ENCODE measurements at places on chromosomes 5 and 9. TPM values are rescaled to one million over a fixed set of nuclear protein-coding genes. Genes with fewer than 3 reads are reported as not detected.

DNA sequence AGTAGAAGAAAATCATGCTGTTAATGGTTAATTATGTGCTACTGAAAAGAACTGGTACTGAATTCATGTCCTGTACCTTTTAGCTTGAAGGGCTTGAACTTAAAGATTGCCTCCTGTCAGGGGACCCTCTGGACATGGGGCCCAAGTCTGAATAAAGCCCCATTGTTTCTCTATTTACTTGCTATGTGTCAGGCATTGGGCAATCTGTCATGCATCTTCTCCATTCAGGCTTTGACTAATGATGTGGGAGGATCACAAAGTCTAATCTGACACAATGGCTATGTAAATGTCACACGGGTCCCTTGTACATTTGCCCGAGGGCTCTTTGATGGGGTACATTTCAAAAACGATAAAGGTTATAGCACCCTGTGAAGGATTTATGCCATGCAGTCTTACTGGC lies 64.0 kb upstream of the TUSC1 start:
- DNase-seq = no peak

- DNase-seq = no peak
Observed at GRCh38 chr5:4905674-4906520, 234.2 kb upstream of the ADAMTS16 start.

DNA sequence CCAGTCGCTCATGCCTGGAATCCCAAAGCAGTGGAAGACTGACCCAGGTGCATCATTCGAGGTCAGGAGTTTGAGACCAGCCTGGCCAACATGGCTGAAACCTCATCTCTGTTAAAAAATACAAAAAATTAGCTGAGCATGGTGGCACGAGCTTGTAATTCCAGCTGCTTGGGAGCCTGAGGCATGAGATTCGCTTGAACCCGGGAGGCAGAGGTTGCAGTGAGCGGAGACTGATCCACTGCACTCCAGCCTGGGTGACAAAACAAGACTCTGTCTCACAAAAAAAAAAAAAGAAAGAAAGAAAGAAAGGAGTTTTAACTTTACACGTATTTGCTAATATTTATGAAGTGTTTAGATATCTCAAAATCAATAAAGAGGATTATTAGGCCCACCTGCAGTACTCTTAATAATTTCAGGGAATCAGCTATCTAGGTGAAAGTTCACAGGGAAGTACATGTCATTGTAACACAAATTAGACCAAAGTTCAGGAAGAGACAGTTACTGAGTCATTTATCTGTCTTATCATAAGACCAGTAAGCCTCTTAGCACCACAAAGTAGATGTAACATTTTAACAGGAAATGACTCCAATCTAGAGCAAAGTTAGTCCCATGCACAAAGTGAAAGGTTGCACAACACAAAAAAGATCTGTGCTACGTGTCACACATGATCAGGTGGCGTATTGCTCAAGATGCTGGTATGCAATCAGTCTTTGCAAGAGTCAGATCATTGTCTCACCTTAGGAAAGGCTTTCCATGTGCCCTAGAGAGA lies 34.1 kb upstream of the PLIN2 start:
- peak; percentile 100 for DNase-seq

DNA sequence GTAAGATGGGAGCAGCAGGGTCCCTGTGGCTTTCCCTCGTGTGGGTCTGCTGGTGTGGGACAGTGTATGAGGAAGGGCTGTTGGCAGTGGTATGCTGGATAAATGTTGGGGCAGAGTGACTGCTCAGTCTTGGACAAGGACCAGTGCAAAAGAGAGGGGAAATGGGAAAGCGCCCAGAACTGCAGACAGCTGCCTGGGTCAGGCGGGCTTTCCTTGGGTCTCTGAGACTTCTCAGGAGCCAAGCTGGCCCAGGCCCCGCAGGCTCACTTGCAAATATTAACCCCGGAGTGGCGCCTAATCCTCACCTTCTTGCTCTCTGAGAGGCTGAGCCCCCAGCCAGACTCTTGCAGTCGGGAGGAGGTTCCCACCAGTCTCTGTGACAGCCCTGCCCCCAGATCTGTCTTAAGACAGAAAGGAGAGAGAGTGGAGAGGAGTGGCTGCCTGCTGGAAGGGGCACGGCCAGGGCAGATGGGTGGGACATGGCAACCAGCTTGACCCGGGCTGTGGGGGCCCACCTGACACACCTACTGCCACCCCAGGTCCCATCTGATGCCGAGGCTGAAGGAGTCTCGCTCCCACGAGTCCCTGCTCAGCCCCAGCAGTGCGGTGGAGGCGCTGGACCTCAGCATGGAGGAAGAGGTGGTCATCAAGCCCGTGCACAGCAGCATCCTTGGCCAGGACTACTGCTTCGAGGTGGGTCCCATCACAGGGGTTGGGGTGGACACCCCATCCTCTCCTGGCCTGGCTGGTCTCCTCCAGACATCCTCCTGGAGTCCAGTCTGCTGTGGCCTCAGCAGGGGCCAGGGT lies 105.2 kb downstream of the DAB2IP start:
- DNase-seq = no peak

DNA sequence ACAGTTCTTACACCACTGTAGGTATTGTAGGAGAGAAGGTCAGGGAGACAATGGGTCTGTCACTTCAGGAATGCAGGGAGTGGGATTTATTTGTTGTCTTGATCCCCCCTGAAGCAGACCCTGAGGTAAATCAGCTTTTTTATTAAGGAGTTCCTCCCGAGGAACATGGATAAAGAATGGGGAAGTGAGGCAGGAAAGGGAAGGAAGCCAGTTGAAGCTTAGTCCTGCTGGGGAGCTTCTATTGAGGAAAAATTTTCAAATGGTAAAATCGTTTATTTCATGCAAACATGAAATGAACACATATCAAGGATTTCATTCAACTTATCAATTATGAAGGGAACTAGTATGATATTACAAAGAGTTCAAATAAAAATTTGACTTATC lies 318.6 kb upstream of the PIK3R1 start:
- DNase-seq = no peak

DNA sequence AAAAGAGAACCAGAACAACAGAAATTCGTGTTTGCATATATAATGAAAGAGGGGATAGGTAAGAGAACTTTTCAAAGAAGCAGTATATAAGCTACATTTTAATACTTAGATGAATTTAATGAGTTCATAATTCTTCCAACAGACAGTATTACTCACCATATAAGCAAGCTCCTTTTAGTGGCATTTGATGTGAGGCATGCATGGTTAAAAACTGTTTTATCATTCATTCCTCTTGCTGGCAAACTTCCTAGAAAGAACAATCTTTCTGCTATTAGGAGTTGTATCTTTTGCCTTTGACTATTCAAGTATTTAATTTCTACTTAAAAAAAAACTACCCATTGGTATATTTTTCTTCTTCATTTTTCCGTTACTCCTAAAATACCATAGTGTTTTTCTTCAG lies 65.7 kb upstream of the EIF4EBP3 start:
- no peak for DNase-seq

DNA sequence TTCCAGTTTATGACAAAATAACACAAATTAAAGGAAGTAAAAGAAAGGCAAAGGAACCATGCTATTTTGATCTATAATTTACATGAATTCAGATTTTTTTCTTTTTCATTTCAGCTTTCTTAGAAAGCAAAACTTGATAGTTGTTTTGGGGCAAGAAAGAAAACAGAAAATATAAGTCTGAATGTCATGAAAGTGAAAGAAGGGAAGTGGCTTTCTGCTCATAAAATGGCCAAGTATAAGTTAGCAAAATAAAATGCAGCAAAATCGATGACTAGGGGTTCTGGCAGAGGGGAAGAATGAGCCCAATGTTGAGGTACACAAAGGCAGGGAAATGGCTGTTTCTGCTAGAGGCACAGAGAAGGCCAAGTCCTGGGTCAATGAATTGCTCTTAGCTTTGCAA lies 3.0 kb upstream of the IFNW1 start:
- DNase-seq = no peak

- DNase-seq = no peak
Observed at GRCh38 chr9:27763831-27764230, 190.6 kb upstream of the C9orf72 start.

- DNase-seq = no peak
Observed at GRCh38 chr9:1453636-1454035, 403.5 kb downstream of the DMRT2 start.

DNA sequence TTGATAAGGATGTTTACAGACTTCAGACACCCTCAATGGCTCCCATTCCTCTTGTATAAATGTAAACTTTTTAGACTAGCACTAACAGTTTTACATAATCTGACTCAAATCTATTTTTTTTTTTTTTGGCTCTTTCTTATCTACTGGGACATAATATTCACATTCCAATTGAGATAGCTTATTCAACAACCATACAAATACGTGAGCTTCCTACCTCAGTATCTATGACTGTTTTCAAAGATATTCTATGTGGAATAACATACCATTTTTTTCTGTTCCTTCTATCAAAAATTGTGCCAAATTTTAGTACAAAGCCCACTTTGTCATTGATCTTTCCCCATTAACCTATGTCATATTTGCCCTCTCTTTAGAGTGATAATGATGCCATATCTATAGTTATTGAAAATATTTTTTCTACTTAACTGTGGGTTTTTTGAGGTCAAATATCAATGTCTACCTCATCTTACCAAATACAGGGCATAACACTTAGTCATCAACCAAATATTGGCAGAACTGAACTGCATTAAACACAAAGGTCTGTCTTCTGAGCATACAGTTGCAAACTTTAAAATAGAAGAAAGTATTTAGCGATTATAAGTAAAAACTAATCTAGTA lies 482.6 kb downstream of the PTPRD start:
- no peak for DNase-seq

DNA sequence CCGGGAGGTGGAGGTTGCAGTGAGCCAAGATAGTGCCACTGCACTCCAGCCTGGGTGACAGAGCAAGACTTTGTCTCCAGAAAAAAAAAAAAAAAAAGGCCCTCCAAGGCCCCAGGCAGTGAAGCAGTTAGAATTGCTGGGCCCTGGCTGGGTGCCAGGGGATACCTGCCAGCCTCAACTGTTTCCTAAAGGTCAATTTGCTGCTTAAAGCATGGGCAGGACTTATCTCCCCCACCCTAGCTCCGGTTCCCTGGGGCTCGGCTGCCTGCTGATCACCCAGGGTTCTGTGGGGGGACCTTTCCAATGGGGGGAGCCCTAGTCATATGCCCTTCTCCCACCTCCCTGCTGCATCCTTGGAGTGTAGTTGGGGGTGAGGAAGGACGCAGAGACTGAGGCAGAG lies 25.7 kb downstream of the NCS1 start:
- DNase-seq = no peak

- no peak for DNase-seq
Observed at GRCh38 chr5:15191012-15191411, 309.0 kb upstream of the FBXL7 start.

DNA sequence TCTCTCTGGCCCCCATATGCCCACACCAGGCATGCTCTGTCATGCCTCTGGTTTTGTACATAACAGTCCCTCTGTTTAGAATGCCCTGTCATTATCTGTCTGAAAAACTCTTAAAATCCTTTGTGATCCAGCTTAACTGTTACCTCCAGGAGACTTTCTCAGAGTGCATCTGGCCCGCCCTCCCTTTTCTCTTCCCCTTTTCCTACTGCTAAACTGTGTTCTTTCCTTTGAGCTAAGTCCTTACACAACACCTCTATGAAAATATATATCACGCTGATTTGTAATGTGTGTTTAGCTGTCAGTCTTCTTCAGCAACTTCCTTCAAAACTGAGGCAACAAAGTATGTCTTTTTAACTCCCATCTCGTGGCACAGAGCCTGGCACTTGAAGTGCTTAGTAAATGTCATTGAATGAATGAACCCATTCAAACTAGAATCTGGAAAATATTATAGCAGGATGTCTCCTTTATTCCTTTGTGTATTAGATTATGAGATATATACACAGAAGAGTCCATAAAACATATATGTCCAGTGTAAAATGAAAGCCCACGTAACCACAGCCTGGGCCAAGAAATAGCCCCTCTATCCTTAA lies 166.2 kb upstream of the KLF9 start:
- DNase-seq = no peak

- DNase-seq = no peak
Observed at GRCh38 chr5:158552241-158552640, 547.5 kb downstream of the EBF1 start.

Gene CDX1
- 0.33 TPM for total RNA-seq

Gene N4BP3
- total RNA-seq = 6.0 TPM

Gene NUTM2F
- not detected for total RNA-seq

Gene CCDC192
- not detected for total RNA-seq

Gene LCN12
- not detected for total RNA-seq

Gene PCDHGB3
- total RNA-seq = 1.3 TPM

Gene IL11RA
- total RNA-seq = 5.9 TPM

Gene C9orf153
- total RNA-seq = not detected

Gene ZDHHC11B
- total RNA-seq = 0.55 TPM

Gene MSMP
- not detected for total RNA-seq

Gene LCP2
- total RNA-seq = 0.07 TPM

Measured in kidney epithelial cell (primary cell).